ENCODE measurements at places on chromosomes 6 and 20. TPM values are rescaled to one million over a fixed set of nuclear protein-coding genes. Genes with fewer than 3 reads are reported as not detected.

GRCh38 chr6:35512006-35512405 is 690 bp downstream of the TULP1 start:
- peaks cover 27% of the 10 kb centered on the region for H3K27me3 ChIP-seq
- H3K4me3 ChIP-seq: no peak overlapping the region
- no peak for DNase-seq
- H3K36me3 ChIP-seq: no peaks in the 10 kb centered on the region
- H3K27ac ChIP-seq: no peak overlapping the region

DNA sequence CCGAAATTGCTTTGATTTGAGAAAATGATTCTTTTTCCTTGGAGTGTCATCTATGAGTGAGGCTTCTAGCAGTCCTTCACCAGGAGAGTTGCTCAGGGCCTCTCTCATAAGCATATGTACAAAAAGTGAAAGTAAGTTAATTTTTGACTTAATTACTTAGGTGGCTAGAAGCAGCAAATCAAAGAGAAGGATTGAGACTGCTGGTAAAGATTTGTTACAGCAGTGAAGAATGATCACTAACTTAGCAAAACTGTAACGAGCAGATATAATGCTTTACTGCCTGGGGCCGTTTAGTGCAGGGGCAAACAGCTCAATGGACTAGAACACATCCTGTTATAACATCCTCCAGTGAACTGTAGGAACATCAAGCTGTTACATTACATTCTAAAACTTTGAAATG is 167.8 kb upstream of the RIPOR2 start:
- H3K27ac ChIP-seq: no peak overlapping the region
- peaks cover 11% of the 10 kb centered on the region for H3K27me3 ChIP-seq
- H3K36me3 ChIP-seq: no peaks in the 10 kb centered on the region
- no peak overlapping the region for H3K4me3 ChIP-seq
- H3K4me1 ChIP-seq: peaks cover 7% of the 10 kb centered on the region

DNA sequence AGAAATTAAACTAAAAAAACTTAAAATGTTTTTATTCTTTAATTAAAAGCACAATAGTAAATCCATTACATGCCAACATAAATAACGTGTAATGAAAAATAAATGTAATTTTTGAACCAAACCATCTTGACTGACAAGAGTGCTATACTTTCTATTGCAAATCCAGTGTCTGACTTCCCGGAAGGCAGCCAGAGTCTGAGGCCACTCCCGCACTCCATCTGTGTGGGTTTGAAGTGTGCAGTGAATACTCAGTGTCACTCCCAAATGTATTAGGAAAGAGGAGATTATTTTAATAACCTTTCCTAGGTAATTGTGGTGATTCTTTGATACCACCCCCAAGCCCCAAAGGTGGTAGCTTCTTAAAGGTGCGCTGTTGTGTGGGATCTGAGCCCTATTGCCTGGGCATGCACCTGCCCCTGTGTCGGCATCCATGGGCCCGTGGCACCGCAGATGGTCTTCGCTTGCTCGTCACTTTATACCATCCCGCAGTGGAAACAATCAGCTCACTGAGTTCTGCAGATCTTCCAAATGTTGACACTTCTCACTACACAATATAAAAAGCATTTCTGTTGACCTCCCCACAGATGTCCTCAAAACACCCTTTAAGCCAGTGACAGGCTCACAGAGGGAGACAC is 391.2 kb downstream of the THBS2 start:
- H3K27me3 ChIP-seq: peaks cover 6% of the 10 kb centered on the region
- H3K36me3 ChIP-seq: no peaks in the 10 kb centered on the region
- no peak for DNase-seq
- no peak overlapping the region for H3K27ac ChIP-seq

GRCh38 chr20:14445310-14445709 is 107.9 kb upstream of the FLRT3 start:
- H3K27me3 ChIP-seq: no peaks in the 10 kb centered on the region
- peaks cover 8% of the 10 kb centered on the region for H3K4me1 ChIP-seq

DNA sequence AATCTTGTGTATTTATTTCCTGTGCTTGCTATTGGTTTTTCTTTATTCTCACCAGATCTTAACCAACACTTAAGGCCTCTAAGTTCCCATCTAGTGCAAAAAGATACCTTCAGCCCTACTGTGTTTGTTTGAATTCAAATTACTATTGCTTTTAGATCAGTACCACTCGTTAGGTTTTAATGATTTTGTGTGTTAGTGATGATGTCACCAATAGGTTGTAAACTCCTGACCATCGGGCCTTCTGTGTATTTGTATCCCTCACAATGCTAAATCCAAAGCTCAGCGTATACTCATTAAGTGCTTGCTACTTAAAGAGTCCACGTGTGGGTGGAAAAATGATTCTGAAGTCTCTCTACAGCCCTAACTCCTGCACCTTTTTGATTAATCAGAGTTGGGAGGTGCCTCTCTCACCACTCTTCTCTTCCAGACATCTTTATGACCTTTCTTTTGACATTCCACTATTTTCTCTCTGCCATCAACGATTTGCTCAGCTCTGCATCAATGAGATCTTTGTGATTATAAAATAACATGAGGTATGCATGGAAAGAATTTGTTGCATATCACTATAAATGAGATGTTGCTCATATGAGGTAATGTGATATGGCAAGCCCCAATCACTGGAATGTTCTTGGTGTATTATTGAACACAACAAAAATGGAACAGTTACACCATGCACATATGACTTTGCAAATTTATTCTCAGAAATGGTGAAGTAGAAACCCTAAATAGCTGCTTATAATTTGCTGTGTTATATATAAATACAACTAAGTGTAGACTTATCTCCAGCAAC is 55.1 kb upstream of the LAMA2 start:
- no peak overlapping the region for H3K4me3 ChIP-seq
- H3K27me3 ChIP-seq: no peaks in the 10 kb centered on the region
- H3K27ac ChIP-seq: no peak overlapping the region
- no peak for DNase-seq

GRCh38 chr6:130425537-130425936 is 59.7 kb downstream of the TMEM200A start:
- H3K4me3 ChIP-seq: no peak overlapping the region
- H3K4me1 ChIP-seq: peaks cover 9% of the 10 kb centered on the region
- H3K36me3 ChIP-seq: no peaks in the 10 kb centered on the region
- H3K27me3 ChIP-seq: no peaks in the 10 kb centered on the region
- H3K27ac ChIP-seq: no peak overlapping the region

DNA sequence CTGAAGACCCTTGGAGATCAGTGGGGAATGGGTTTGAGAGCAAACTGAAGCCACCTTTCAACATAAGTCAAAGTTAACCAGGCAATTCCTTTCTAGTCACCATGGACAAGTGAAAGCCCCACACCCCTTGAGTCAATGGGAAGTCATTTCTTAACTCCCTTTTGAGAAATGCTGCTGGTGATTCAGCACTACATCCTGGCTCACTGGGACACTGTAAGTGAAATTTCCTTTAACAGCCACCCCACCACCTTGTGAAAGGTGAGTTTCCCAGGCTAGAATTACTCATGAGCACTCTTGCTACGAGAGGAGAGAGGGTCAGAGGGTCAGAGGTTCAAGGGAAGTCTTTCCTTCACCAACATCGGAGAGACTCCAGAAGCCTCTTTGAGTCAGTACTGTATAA is 93.3 kb upstream of the MARCKS start:
- no peaks in the 10 kb centered on the region for H3K36me3 ChIP-seq
- no peak overlapping the region for H3K4me3 ChIP-seq
- no peak for DNase-seq
- H3K27ac ChIP-seq: no peak overlapping the region
- peaks cover 2% of the 10 kb centered on the region for H3K4me1 ChIP-seq

PRPH2 gene
- not detected for total RNA-seq

SENP6 gene
- total RNA-seq: 140 TPM

DNA sequence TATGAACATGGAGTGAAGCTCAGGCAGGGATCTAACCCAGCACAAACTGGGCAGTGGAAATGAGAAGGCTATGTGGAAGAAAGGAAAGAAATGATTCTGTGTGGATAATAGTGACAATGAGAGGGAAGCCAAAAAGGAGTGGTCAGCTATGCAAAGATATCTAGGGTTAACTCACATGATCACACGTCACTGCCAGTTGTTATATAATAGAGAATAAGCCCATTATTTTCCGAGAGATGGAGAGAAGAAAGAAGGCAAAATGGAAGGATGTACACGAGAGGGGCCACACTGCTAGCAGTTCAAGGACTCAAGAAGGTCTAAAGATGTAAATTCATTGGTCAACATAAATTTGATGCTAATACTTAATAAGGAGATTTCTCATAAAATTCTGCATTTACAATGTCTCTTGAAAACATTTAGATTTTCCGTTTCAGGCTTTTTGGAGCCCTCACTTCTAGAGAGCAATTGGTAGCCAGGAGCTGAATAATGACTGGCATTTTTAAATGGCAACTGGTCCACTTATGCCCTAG is 18.8 kb upstream of the RCAN2 start:
- peaks cover 6% of the 10 kb centered on the region for H3K27me3 ChIP-seq
- no peaks in the 10 kb centered on the region for H3K36me3 ChIP-seq
- DNase-seq: no peak
- H3K4me3 ChIP-seq: no peak overlapping the region

DNA sequence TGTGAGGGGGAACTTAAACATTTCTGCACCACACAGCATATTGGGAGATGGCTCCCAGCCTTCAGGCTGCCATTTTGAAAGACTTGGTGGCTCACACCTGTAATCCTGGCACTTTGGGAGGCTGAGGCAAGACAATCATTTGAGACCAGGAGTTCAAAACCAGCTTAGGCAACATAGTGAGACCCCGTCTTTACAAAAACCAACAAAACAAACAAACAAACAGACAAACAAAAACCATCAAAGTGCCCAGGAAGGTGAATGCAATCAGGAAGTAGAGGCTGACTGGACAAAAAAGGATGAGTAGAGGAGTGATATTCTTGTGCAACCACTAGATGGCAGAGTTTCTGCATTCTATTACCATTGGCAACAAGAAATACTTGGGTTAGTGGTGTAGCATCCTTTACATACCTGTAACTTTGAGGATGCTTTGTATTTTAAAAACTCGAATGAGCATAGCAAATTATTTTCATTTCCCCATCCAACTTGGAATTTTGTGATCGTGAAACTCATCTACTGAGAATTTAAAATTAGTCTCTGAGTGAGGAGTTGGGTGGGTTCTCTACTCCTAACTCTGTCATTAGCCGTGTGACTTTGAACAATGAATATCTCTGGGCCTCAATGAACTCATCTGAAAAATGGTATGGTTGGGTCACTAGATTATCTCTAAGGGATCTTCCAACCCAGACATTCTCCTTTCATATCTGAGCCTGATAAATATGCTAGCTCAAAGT is 84.4 kb downstream of the CRYBG1 start:
- peaks cover 9% of the 10 kb centered on the region for H3K4me1 ChIP-seq
- no peak for DNase-seq
- H3K27me3 ChIP-seq: peaks cover 4% of the 10 kb centered on the region
- H3K36me3 ChIP-seq: no peaks in the 10 kb centered on the region
- no peak overlapping the region for H3K4me3 ChIP-seq

- no peak overlapping the region for H3K27ac ChIP-seq
- DNase-seq: no peak
- H3K4me1 ChIP-seq: peaks cover 3% of the 10 kb centered on the region
- no peaks in the 10 kb centered on the region for H3K27me3 ChIP-seq
- H3K36me3 ChIP-seq: peaks cover 51% of the 10 kb centered on the region
- no peak overlapping the region for H3K4me3 ChIP-seq
These were observed 10.8 kb downstream of the APMAP start for GRCh38 chr20:24981790-24982189.

DNA sequence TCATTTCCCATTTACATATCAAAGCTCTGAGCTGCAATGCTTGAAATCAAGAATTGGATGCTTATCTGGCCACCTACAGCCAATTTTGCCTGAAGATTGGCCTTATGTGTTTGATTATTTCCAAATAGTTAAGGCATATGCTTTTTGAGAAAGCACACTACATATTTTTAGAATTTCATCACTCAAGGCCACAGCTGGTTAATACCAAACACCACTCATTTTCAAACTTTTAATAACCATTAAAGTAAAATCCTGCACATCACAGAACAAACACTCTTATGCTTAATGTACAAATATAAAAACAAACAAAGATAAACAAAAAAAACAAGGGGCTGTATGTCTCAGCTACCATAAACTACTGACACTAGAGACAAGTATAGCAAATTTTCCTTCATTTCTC is 96.9 kb upstream of the HMGCLL1 start:
- H3K4me3 ChIP-seq: no peak overlapping the region
- H3K27ac ChIP-seq: no peak overlapping the region
- no peaks in the 10 kb centered on the region for H3K27me3 ChIP-seq
- DNase-seq: no peak
- peaks cover 7% of the 10 kb centered on the region for H3K4me1 ChIP-seq
- H3K36me3 ChIP-seq: no peaks in the 10 kb centered on the region

KCNG1 gene
- 7.8 TPM for total RNA-seq

DNA sequence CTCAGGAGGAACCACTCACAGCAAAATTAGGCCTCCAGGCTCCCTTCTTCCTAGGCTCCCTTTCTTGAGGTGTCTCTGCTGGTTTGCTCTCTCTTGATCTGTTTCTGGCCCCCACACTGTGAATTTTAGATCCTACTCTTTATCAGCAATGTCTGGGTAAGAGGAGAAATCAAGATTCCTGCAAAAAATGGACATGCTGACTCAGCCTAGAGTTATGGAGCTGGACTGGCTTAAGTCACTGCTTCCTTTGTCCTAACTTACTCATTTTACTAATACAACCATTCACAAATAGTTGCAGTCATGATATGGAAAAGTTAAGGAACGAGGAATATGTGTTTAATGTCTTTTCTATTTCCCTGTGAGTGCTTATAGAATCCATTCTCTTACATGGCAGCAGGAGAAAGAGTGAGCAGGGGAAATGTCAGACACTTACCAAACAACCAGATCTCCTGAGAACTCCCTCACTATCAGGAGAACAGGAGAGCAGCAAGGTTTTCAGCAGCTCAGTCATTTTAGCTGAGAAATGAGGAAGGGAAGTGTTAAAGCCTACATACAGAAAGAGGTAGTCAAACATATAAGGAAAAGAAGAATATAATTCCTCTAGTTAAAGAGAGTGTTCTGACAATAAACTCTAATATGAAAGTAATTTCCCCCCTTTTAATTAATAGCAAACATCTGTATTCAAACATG is 160.8 kb downstream of the PDE7B start:
- DNase-seq: no peak
- H3K36me3 ChIP-seq: no peaks in the 10 kb centered on the region
- H3K27me3 ChIP-seq: no peaks in the 10 kb centered on the region
- H3K4me1 ChIP-seq: peaks cover 2% of the 10 kb centered on the region
- no peak overlapping the region for H3K4me3 ChIP-seq
- no peak overlapping the region for H3K27ac ChIP-seq

MAP7 gene
- total RNA-seq: 101 TPM
